Cortex of kidney (tissue), 1 donor: ENCODE measurements at places on chromosomes 16 and 17.

- no peak for DNase-seq
Observed at GRCh38 chr17:16215002-16215272, 397 bp downstream of the NCOR1 start.

DNA sequence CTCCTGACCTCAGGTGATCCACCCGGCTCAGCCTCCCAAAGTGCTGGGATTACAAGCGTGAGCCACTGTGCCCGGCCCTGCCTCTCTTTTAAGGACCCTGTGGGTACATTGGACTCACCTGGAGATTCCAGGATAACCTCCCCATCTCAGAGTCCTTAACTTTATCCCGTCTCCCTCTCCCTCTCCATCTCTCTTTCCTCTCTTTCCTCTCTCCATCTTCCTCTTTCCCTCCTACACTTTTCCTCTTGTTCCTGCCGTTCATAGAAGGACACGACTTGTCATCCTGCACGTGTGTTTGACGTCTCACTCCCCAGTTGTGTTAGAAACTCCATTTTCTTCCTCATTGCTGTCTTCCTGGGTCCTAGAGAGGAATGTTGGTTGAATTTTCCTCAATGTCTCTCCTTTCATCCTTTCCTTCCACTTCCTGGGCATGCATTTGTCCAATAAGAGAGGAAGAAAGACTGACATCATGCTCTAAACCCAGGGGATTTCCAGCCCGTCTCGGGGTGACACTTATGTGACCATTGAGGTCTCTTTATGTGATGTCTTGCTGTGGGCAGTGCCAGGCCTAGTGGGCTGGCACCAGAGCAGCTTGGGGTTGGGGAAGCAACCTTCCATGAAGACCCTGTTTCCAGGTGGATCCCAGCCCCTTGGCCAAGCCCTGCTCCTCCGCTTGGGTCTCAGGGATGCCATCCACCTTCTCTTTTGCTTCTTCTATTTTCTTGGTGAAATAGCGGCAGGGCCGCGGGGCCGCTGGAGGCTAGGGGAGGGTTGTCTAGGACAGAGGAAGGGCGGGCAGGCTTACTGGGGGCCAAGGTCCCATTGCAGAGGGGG is 39.8 kb upstream of the IRF8 start:
- no peak for DNase-seq

DNA sequence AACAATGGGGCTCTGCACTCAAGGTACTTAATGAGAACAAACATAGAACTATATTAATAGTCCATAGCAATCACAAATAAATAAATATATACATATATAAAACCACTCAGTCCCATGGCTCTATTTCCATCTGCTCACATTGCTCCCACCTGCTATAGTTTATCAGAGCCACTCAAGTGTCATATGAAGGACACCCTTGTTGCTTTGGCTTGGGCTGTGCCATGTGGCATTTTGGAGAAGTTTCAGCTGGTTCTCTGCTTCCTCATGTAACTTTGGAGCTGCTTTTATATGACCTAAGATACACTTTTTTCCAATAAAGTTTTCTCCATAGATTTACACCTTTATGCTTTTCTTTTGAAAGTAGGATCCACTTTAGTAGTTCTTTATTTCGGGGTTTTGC is 126.4 kb downstream of the KCNJ2 start:
- DNase-seq = no peak

GRCh38 chr17:61010661-61011170 is 333.1 kb downstream of the BCAS3 start:
- no peak for DNase-seq

DNA sequence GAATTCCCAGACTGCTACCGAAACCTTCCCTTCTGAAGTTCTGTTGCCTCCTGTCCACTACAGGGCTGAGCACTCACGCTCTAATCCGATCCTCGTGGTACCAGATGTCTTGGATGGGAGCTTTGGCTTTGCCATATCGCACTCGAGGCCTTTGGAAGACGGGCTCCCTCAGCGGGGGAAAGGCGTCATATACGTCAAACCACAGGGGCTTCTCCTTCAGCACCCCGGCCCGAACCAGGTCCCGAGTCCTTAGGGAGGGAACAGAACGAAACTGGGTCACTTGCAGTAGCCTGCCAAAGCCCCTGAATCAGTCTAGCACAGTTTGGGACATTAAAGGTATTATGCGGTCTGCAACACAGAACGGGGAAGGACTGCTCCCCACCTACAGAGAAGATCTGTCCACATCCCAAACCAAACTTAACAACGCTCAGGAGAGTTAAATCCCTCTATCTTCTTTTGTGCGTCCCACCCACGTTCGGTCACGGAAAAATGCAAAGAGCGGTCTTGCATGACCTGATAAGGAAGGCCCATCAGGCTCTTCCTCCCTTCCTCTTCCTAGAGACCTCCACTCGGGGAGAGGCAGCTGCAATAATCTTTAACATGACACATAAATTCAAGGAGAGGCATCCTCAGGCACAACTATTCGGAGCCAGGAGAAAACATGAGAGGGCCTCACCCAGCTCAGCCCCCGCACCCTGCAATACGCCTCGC is 526 bp downstream of the MRPS23 start:
- no peak for DNase-seq

- DNase-seq = no peak
Observed at GRCh38 chr16:58430718-58431117, 38.4 kb downstream of the GINS3 start.

DNA sequence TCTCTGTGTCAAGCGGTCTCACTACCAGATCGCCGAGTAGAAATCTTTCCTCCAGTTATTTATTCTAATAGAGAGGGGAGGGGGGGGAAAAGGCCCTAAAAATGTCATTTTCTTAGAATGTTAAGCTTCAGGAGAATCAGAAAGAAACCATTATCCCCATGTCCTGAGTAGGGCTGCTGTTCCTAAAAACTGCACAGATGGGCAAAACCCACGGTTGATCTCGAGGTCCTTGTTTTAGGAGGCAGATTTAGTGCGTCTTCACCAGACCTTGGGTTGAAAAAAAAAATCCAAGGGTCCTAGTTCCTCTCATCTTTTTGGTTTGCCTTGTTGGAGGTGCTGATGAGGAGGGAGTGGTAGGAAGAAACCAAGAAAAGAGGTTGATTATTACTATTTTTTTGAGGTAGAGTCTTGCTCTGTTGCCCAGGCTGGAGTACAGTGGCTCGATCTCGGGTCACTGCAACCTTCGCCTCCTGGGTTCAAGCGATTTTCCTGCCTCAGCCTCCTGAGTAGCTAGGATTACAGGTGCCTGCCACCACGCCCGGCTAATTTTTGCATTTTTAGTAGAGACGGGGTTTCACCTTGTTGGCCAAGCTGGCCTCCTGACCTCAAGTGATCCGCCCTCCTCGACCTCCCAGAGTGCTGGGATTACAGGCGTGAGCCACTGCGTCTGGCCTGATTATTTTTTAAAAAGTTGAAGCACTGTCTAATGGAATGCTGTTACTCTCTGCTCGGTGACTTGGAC is 1.4 kb downstream of the CBFB start:
- no peak for DNase-seq

- no peak for DNase-seq
Observed at GRCh38 chr16:65059406-65059980, 62.4 kb downstream of the CDH11 start.

GRCh38 chr16:54080524-54081008 is 206.0 kb downstream of the IRX3 start:
- no peak for DNase-seq

DNA sequence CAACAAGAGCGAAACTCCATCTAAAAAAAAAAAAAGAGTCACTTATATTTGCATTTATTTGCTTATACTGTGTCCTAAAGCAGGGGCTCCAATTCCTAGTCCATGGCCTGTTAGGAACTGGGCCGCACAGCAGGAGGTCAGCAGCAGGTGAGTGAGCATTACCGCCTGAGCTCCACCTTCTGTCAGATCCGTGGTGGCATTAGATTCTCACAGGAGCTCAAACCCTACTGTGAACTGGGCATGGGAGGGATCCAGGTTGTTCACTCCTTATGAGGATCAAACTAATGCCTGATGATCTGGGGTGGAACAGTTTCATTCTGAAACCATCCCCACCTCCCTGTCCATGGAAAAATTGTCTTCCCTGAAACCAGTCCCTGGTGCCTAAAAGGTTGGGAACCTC is 24.9 kb downstream of the ITGB3 start:
- DNase-seq = no peak

DNA sequence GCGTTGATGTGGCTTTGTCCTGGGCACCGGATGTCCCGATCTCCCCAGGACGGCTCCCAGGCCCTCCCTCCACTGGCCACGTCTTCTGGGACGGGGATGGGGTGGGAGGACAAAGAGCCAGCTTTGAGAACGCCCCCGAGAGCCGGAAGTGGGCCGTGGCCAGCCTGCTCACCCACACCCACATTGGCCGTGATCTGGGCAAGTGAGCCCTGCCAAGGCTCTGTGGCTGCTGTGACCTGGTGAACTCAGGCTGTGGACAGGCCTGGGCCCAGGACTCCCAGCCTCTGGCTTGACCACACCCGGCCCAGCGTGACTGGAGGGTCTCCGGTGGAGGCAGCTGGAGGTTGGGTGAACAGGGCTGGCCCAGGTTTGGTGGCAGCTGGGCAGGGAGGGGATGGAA is 3.3 kb downstream of the CDH15 start:
- DNase-seq = no peak

GRCh38 chr17:64209983-64210382 is 53.1 kb downstream of the TEX2 start:
- DNase-seq = no peak

GRCh38 chr16:29290631-29291247 is 115.8 kb downstream of the NPIPB11 start:
- DNase-seq = no peak
